ENCODE measurements at places on chromosomes 7 and 10.

- no peak for DNase-seq
These were observed 14.0 kb downstream of the RALA start for GRCh38 chr7:39637400-39637799.

- DNase-seq = no peak
These were observed 819 bp downstream of the UNCX start for GRCh38 chr7:1233333-1234048.

- no peak for DNase-seq
These were observed 625.1 kb upstream of the MKI67 start for GRCh38 chr10:128751284-128751683.

- no peak for DNase-seq
These were observed 82.2 kb downstream of the NOD1 start for GRCh38 chr7:30396389-30396788.

DNA sequence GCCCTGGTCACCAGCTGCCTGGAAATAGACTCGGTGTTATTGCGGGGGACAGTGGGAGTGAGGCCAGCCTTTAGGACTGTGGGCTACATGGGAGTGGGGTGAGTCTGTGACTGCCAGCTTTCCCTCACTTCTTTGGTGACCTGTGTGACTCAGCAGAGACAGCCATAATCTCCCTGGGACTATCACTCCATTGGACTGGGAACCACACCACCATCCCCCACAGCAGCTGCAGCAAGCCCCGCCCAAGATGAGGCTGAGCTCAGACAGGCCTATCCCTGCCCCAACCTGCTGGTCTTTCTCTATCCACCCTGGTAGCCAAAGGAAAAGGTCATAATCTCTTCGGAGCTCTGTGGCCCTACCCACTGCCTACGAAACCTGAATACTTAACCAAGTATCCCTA lies 263.2 kb downstream of the FZD1 start:
- no peak for DNase-seq
